CD4-positive, alpha-beta T cell treated with Interleukin-10 for 1 hour (primary cell): ENCODE measurements at places on chromosomes 3 and 15.

DNA sequence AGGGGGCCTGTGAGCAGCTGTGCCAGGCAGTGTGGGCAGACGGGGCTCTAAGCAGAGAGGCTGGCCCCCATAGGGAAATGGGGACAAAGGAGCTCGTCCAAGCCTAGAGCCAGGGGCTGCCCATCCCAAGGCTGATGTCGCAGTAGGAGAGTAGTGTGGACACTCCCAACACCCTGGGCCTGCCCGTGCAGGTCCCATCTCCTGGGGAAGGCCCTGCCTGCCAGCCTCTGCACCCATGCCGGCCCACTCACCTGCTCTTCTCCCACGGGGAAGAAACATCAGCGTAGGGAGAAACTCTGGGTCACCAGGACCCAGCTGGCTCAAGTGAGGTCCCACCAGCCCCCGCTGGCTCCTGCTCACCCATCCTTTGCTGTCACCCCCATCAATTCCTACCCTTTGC lies 10.7 kb upstream of the DUSP7 start:
- DNase-seq = no peak

DNA sequence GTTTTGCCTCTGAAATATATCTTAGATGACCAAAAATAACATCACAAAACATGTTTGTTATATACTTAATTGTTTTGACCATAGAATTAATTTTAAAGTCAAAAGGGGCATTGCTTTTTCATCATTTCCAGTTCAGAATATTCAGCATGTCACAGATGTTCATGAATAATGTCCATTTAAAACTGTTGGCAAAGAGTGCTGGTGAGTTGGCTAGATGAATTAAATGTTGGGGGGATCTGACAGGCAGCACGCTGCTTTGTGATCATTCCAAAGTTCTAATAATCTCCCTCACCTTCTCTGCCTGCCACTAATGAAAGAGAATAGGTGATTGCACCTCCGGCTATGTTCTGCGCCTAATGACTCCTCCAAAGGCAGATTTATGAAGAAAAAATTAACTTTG lies 139.2 kb upstream of the MLF1 start:
- no peak for DNase-seq

- no peak for DNase-seq
Measured at GRCh38 chr3:59017617-59017984, 32.2 kb downstream of the CFAP20DC start.

DNA sequence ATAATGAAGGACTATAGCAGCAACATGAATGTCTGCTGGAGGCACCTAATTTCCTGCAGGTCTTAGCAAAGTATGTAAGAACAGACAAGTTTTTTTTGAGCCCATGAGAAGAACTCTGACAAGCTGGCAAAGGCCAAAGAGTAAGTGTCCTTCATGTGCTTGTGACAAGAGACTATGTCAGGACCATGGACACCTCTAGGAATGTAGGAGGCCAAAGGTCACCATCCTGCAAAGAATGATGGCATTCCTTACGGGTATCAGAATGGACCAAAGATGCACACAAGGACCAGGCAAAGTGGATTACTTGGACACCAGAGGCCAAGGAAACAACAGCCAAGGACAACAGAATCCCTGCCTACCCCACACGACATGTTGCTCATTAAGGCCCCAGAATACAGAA lies 858.5 kb upstream of the CFAP20DC start:
- no peak for DNase-seq

DNA sequence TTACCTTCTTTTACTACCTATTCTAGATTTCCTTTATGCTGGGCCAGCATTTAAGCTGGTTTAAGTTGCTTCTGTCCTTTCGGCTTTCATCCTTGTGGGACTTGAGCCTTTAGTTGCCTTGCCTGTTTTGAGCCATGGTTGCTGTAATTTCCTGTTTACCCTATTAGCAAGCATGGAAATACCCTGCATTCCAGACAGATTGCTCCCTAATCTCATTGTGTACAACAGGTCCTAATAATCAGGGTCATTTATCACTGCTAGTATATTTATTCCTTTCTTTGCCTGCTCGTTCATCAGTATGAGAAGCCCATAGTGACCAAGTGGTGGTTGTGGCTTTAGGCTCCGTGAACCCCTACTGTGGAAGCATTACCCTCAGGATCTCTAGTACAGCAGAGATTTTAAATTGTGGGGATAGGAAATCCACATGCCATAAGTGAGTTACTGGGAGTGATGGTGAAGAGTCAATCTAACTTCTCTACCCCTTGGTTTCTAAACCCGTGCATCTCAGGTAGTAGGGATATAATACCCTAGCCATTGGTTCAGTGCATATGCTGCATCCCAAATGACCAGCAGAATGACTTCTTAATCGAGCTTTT lies 31.9 kb downstream of the NCK1 start:
- DNase-seq = no peak

DNA sequence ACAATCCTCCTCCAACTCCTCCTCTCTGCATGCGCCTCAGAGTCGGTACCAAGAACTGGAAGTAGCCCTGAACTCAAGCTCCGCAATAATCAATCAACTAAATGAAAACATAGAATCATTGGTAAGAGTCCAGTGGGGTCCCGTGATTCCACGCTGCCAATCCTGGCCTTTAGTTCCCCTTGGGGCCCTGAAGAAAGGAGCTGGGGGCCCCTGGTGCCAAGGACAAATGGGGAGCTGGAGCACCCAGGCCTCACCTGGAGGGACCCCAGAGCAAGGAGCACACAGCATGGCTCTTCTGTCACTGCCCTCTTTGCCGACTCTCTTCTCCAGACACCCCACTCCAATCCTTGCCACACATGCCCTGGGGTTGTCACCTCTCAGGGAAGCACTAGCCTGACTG lies 80.3 kb downstream of the ADAMTS7 start:
- no peak for DNase-seq

DNA sequence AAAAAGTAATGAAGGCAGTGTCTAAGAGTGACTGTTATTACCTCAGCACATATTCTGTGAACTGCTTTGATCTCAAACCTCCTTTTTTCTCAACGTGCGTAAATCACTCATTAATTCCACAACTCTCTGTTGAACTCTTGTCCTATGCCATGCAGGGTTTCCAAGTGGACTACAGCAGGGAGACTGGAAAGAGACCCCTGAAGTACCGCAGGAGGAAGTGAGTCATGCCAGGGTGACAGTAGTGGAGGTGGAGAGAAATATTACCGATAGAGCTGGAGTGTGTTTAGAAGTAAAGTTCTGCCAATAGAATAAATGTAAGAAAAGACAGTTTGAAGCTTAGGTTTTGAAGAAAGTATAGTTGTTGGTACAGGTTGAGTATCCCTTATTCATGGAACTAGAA lies 908.9 kb downstream of the ROBO1 start:
- no peak for DNase-seq

DNA sequence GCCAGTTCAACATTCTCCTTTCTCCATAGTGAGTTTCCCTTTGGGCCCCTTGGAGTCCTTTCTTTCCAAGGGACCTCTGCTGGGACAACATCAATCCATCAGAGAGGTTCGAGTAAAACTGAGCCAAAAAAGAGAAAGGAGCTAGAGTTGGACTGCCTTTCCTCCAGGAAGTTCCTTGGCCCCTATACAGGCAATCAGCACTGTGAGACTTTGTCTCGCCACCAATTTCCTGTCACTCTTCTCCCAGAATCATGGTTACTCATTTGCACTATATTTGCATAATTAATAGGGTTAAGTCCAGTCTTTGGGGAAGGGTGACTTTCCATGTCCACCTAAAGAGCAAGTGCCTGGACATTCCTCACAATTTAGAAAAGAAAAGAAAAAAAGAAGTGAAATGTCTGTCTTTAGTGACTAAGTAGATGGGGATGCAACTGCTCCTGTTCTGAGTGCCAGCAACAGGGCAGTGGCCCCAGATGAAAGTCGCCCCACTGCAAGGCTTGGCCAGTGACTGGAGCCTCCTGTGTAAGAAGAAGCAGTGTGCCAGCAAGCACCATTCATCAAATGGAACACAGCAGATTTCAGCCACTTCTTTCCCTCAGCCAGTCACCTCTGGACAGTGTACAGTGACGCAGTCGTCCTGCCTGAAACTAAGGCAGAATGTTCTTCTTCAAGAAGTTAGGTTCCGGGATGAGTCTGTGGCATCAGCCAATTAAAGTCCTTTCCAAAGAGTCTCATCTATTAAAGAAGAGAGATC lies 91.6 kb downstream of the FSIP1 start:
- no peak for DNase-seq

DNA sequence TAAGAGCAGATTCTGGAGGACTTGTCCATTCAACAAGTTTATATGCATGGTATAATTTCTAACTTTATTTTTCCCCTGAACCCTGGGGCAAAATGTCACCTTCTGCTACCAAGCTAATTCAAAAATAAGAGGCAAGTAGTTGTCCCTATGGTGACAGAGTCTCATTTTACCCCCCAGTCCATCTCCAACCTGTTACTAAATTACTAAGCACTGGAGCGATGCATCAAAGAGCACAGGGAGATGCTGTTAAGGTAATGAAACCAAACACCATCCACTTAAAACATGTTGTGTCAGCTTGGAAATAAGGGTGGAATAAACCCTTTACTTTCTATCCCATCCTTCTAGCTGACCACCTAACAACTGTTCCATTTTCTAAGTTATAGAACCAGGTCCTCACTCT lies 417.4 kb upstream of the ATP11B start:
- DNase-seq = no peak

GRCh38 chr3:152706991-152707713 lies 127.8 kb upstream of the P2RY1 start:
- no peak for DNase-seq

DNA sequence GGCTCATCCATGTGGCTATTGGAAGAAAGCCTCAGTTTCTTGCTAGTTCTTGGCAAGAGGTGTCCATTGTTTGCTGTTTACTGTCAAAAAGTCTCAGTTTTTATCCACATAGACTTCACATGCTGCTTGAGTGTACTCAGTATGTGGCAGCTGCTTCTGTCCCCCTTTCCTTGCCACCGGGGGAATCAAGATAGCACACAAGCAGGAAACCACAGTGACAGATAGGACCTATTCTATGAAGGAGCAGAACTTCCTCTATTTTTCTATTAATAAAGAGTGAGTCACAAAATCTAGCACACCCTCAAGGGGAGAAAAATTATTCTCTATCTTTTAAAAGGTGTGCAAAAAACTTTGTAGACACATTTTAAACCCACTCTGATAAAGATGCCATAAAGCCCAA lies 121.4 kb upstream of the GMNC start:
- no peak for DNase-seq

GRCh38 chr3:98545940-98546339 lies 14.2 kb downstream of the GPR15 start:
- no peak for DNase-seq

- no peak for DNase-seq
Measured at GRCh38 chr15:99426431-99427105, 139.2 kb upstream of the MEF2A start.

GRCh38 chr3:9175421-9175820 lies 74.0 kb downstream of the SRGAP3 start:
- no peak for DNase-seq

- DNase-seq = no peak
Measured at GRCh38 chr15:41121951-41122350, 5.9 kb upstream of the INO80 start.

DNA sequence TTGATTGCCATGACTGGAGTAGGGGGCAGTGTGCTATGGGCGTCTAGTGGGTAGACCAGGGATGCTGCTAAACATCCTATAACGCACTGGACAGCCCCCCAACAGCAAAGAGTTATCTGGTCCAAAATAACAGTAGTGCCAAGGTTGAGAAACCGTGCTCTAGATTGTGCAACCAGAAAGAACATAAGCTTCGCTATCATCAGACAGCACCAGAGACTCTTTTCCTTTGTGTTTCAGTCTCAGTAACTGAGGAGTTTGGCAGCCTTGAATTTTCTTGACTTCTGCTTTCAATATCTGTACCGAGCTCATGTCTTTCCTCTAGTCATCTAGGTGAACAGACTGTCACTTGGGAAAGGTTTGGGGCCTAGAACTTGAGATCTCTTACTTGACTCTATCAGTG lies 8.8 kb downstream of the ARID3B start:
- DNase-seq = no peak

DNA sequence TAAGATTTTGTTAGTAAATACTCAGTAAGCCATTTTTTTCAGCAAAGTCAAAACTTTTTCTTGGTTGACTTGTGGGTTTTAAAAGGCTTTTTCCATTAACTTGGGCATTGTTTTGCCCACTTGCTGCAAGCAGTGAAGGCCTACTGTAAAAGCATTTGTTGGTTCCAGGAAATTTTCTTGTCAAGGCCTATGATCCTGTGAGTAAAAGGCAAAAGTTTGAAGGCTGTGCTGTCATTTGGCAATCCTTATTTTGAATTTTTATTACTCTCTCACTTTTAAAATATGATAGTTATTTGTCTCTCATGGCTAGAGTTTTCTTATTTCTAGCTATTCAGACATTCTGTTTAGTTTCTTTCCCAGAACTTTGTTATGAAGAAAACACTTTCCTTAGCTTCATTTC lies 13.0 kb downstream of the P2RY12 start:
- DNase-seq = no peak
